IPS-NIHi11 (cell line): ENCODE measurements at places on chromosomes 2 and 18.
A peak's percentile ranks its signal among the peaks of the same experiment; 100 is the strongest.

- no peak for DNase-seq
Observed at GRCh38 chr2:1740716-1741589, 3.4 kb downstream of the PXDN start.

GRCh38 chr2:58427572-58428095 is 186.5 kb upstream of the FANCL start:
- DNase-seq, result peak; percentile 34

- no peak for DNase-seq
Observed at GRCh38 chr18:79681484-79682387, 2.1 kb downstream of the CTDP1 start.

DNA sequence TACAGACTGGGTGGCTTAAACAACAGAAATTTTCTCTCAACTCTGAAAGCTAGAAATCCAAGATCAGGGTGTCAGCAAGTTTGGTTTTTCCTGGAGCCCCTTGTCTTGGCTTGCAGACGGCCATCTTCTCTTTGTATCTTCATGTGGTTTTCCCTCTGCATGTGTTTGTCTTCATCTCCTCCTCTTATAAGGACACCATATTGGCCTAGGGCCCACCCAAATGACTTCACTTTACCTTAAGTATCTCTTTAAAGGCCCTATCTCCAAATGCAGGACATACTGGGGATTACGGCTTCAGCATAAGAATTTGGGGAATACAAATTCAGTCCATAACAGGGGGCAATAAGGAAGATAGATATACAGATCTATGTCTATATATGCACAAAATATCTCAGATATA is 187.9 kb downstream of the MTCL1 start:
- DNase-seq, result no peak

GRCh38 chr2:237726401-237726830 is 72.2 kb upstream of the RBM44 start:
- no peak for DNase-seq

- DNase-seq, result no peak
Observed at GRCh38 chr2:207319316-207319715, 153.6 kb upstream of the KLF7 start.

DNA sequence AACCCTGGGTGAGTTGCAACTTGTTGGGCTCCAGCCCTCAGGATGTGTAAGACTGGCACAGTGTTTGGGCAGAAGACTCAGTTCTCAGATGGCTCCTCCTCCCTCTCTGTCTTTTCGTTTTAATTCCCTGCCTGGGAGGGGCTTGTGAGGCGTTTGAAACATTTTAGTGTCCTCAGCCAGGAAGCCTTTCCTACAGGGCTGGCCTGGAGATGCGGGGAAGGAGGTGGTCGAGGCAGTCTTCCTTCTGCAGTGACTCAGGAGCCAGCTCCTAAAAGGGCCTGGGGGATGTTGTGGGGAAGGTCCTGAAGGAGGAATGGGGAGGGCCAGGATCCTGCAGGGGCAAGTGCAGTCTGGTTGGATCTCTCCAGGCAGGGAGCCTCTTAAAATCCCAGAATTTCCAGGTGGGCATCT is 22.1 kb upstream of the IGFBP5 start:
- DNase-seq, result no peak

GRCh38 chr2:205002390-205002789 is 457.1 kb downstream of the PARD3B start:
- no peak for DNase-seq

GRCh38 chr2:7881063-7881462 is 800.8 kb upstream of the ID2 start:
- no peak for DNase-seq

GRCh38 chr2:241507430-241508239 is 749 bp downstream of the STK25 start:
- peak; percentile 83 for DNase-seq

GRCh38 chr2:75641587-75641986 is 5.0 kb upstream of the MRPL19 start:
- DNase-seq, result no peak

GRCh38 chr2:84882775-84883550 is 2.1 kb upstream of the TRABD2A start:
- no peak for DNase-seq

- DNase-seq, result no peak
Observed at GRCh38 chr2:18991177-18992168, 366.9 kb downstream of the OSR1 start.

- no peak for DNase-seq
Observed at GRCh38 chr2:191347881-191348280, 102.7 kb downstream of the MYO1B start.

- no peak for DNase-seq
Observed at GRCh38 chr2:7619203-7619970, 702.2 kb downstream of the RNF144A start.

- no peak for DNase-seq
Observed at GRCh38 chr18:23730857-23731256, 41.6 kb downstream of the LAMA3 start.

DNA sequence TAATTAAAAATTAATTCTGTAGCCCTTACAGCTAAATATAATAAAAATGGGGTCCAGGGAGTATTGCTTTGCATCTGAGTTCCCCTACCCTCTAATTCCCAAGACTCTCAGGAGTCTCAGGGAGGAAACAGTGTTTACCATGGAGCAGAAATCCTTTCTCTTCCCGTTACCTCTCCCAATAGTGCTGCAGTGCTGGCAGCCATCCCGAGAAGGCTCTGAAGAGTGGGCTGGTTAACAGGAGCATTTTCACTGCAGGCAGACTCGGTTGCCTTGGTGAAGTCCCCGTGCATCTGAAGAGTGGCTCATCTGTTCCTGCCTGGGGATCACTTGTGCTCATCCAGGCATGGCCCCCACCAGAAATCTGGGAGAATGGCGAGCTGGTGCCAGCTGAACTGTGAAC is 41.8 kb upstream of the TMEM178A start:
- no peak for DNase-seq

GRCh38 chr18:55243857-55244256 is 284.6 kb upstream of the CCDC68 start:
- DNase-seq, result no peak

GRCh38 chr2:201149064-201149820 is 33.3 kb downstream of the CFLAR start:
- no peak for DNase-seq

- DNase-seq, result no peak
Observed at GRCh38 chr2:200741468-200742202, 70.1 kb upstream of the BZW1 start.

GRCh38 chr2:234447189-234447588 is 49.7 kb downstream of the ARL4C start:
- no peak for DNase-seq

- DNase-seq, result no peak
Observed at GRCh38 chr2:6941299-6942046, 24.3 kb downstream of the RNF144A start.

GRCh38 chr2:162465430-162465829 is 121.5 kb downstream of the GCA start:
- no peak for DNase-seq

DNA sequence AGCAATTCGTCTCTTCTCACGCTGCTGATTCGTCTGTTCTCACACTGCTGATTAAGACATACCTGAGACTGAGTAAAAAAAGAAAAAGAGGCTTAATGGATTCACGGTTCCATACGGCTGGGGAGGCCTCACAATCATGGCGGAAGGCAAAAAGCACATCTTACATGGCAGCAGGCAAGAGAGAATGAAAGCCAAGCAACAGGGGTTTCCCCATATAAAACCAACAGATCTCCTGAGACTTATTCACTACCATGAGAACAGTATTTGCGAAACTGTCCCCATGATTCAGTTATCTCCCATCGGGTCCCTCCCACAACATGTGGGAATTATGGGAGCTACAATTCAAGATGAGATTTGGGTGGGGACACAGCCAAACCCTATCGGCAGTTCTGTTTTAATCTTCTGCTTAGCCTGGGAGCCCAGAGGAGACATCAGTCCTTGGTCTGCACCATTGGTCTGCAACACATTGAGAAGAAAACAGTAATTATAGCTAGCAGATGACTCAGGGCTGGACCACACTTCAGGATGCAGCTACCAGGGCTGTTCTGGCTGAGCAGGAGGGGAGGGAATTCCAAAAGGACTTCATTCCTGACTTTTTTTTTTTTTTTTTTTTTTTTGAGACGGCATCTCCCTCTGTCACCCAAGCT is 69.4 kb downstream of the CABLES1 start:
- DNase-seq, result no peak

- DNase-seq, result no peak
Observed at GRCh38 chr2:25009954-25010353, 31.9 kb upstream of the EFR3B start.

DNA sequence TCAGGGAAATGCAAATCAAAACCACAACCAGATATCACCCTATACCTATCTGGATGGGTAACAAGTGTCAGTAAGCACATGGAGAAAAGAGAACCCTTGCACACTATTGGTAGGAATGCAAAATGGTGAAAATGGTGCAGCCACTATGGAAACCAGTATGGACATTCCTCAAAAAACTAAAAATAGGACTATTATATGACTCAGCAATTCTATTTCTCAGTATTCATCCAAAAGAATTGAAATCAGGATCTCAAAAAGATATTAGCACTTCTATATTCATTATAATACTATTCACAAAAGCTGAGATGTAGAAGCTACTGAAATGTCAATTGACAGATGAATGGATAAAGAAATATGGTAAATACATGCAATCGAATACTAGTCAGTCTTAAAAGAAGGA is 491.1 kb upstream of the MYT1L start:
- no peak for DNase-seq

DNA sequence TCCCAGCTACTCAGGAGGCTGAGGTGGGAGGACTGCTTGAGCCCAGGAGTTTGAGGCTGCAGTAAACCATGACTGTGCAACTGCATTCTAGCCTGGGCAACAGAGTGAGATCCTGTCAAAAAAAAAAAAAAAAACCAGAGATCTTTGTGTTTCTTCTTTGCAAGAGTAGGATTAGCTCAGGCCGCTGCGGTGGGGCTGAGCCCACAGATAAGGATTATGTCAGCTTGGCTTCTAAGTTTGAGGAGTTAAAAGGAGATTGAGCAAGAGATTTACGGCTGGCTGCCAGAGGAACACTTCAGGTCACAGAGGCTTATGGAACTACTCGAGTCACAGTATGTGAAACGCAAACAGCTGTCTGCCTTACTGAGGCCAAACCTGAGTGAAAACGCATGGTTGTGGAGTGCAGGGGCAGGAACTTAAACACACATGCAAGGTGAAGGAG is 146.7 kb upstream of the L3MBTL4 start:
- no peak for DNase-seq

DNA sequence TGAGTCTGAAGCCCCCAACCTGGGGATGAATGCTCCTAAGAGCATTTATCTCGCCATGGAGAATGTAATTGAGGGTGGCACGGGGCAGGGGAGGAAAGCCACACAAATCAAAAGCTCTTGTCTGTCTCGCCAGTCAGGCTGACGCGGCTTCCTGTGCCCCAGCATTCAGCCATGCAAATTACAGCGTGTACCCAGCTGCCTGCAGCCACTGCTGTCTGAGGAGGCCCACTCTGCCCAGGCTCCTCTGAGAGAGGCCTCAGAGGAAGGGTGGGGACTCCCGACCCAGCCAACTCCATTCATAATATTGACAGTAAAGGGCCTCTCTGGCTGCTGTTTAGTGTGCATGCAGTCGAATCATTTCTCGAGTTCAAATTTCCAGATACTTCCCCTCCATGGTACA is 22.0 kb downstream of the SMAD7 start:
- DNase-seq, result no peak

DNA sequence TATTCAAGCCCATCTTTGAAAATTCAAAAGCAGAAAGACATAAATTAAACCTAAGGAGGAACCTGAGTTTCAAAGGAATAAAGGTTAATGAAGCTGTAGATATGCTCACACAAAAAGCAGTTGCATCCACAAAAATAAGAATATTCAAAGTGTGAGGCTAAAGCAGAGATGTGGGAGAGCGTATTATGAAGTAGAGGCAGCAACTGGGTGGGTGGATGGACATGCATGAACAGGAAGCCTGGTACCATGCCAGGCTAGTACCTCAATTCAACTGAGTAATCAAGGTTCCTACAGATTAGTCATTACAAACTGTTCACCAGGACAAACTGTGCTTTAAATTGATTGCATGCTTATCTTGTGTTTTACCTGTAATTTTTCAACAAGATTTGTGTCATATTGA is 330.0 kb upstream of the PKDCC start:
- DNase-seq, result no peak

DNA sequence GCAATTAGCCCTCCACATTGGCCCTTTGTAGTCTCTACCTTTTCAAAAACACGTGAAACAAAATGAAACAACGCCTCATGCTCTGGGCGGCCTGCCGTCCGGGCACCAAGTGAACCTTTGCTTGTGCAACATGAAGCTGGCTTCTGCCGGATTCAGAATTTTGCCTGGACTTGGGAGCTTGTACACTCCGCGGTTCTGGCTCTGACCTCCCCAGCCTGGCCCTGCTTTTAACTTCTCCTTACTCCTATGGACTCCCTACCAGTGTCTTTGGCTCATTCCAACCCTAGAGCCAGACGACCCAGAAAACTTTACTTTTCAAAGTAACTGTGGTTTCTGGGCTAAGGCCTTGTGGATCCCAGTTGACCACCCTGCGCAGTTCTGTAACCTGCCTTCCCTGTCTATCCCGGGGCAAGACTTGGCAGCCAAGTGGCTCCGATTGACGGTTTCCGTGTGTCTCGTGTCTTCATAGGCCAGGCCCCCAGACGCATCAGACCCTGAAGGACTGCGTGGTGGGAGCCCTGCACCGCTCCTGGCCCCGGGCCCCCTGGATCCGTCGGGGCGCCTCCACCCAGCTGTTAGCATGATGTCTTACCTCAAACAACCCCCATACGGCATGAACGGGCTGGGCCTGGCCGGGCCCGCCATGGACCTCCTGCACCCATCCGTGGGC is 1.9 kb downstream of the OTX1 start:
- DNase-seq, result peak; percentile 4

DNA sequence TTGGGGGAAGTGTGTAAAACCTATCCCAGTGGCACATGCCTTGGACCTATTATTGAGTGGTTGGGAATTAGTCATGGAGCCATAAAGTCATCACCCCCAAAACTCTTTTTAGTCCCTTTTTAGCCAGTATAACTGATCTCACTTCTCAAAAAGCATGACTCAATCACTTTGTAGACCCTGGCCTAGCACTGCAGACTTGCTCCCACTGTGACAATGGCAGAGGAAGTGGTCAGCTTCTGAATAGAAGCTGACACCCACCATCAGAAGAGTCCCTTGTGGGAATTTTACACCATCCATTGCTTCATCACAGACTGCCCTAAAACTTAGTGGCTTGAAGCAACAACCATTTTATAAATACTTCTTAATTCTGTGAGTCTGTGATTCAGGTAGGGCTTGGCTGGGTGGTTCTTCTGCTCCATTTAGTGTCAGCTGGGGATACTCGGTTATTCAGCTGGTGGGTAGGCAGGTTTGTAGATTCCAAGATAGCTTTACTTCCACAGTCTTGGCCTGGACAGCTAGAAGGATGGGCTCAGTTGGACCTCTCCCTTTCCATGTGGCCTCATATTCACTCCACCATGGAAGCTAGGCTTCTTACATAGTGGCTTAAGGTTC is 10.8 kb upstream of the ITGA6 start:
- no peak for DNase-seq

DNA sequence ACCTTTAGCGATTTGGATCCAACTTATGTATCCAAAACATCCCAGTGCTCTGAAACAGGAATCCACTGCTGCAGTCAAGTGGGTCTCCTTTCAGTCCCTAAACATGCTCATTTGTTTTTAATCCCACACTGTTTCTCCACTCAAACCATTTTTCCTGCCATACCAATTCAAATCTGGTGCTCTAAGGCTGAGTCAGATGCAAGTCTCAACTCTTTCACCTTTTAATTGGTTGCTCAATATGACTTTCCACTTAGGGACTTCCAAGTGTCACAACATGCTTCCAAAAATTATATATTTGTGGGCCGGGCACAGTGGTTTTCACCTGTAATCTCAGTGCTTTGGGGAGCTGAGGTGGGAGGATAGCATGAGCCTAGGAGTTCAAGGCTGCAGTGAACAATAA is 113.4 kb upstream of the TANK start:
- no peak for DNase-seq

- DNase-seq, result no peak
Observed at GRCh38 chr2:14749884-14750283, 117.4 kb downstream of the LRATD1 start.
